ENCODE measurements at places on chromosomes 5 and 9.
A peak's percentile ranks its signal among the peaks of the same experiment; 100 is the strongest.

DNA sequence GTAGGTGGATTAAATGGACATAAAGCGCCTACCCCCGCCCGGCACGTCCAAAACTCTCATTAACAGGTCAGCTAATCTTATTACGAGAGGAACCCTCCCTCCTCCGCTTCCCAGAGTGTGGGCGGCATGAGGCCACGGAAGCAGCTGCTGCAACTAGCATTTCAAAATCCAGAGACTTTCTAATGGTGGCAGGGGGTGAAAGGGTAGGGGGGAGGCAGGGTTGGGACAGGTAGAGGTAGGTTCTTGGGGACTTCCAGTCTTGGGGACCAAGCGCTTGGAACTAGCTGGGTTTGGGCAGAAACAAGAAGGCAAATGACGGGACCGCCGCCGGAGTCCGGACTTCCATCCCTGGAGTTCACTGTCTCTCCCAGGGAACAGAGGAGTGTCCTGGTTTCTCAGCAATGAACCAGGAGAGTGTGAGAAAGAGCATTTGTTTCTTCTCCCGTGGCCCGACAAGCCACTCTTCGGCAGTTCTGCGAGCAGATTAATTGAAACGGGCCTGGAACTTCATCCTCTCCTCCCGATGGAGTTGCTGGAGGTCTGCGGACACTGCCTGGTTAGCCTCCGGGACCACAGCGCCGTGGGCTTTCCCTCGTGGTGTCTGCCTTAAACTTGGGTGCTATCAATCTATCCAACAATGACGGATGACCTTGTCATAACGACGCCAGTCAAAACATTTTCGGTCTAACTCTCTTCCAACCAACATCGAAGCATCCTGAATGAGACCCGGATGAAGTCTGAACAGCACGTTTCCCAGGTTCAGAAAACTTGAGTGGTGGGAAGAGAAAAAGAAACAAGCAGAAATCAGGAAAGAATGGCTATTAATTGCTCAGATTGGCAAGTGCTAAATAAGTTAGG lies 1.6 kb upstream of the PRDM6 start:
- DNase-seq: no peak

DNA sequence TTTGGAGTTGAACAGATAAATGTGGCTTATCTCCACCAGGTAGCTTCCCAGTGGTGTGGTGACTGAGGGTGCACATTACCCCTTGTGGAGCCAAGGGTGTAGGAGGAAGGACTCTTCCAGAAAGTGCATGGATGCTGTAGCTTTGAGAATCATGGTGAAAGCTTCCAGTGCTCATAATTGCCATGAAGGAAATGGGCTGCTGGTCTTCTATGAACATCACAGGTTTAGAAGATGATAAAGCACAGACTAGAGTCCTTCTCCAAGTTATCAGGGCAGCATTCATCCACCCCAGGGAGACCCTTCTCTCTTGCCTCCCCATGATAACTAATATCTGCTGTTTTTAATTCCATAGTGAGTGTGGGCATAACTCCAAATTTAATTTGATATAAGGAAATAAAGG lies 93.4 kb upstream of the CHD1 start:
- DNase-seq: no peak

DNA sequence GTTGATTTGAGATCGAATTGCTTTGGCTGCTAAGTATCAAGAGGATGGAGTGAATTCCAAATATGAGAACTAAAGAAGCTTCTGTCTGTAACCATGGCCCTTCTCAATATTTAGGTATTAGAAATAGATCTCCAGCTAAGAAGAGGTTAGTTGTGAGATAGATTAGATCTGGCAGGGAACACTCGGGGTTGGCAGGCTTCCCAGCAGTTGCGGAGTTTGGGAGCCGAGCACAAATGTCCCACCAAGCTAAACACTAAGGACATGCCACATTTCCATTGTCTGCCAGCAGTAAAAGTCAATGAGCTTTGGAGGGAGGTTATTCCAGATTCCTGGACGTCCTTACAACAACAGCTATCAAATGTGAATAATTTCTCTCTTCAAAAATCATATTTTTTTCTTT lies 85.8 kb downstream of the TAF11L14 start:
- DNase-seq: peak; percentile 15

DNA sequence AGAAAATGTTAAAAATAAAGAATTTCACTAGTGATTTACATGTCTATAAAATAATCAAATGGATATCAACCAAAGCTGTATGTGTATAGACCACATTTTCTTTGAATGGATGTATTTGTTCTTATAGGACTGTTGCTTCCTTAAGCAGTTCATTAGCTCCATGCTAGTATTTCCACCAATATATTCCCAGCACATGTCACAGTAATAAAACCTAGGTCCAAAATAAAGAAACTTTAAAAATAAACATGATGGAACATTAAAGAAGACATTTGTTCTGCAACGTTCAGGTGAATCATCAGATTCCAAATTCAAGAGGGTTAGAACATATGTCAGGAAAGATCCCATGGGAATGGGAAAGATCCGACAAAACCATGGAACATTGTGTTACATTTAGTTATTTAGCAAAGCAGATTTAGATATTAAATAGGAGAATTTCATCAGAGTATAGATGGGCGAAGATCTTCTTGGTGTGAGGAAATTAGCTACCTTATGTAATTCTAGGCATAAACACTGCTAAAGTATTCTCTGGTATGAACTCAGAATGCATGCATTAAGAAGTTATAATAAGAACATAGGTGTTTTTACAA lies 490.7 kb downstream of the CDH18 start:
- DNase-seq: no peak

- peak; percentile 24 for DNase-seq
These were observed 12.6 kb upstream of the UGT3A2 start for GRCh38 chr5:36079200-36079781.

GRCh38 chr5:322281-322941 lies 897 bp downstream of the AHRR start:
- DNase-seq: no peak

- no peak for DNase-seq
These were observed 262.9 kb downstream of the EPB41L4A start for GRCh38 chr5:112156211-112156610.

DNA sequence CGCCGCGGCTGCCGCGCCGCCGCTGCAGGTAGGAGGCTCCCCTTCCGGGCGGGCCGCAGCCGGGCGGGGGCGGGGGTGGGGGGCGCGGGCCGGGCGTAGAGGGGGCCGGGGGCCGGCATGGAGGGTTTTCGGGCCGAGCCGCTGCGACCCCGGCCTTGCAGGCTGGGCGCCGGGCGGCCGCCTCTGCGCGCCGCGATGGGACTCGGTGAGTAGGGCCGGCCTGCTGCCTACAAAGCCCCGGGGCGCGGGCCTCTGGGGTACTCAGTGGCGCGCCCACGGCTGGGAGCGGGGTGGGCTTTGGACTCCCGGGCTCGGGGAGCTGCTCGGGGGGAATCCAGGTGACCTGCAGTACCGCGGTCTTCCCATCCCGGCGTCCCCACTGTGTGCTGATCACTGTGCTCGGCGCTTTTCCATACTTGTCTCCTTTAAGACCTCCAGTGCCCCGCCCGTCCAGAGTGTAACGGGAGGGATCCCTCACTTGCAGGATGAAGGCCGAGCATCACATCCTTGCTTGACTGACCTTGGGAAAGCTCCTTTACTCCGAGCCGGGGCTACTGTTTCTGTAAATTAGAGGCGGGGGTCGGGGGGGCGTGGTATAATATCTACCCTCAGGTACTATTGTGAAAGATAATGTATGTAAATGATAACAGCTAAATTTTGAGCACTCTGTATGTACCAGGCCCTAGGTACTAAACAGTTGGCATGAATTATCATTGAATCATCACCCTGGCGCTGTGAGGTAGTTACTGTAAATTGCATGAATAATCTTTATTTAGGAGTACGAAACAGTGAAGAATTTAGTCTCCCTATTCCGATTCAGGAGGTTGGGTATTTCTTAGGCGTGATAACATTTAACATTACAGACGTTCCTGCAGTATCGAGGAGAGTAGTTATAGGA lies 672 bp downstream of the MSANTD3 start:
- DNase-seq: peak; percentile 48

GRCh38 chr5:107396351-107396690 lies 274.4 kb downstream of the EFNA5 start:
- DNase-seq: no peak

DNA sequence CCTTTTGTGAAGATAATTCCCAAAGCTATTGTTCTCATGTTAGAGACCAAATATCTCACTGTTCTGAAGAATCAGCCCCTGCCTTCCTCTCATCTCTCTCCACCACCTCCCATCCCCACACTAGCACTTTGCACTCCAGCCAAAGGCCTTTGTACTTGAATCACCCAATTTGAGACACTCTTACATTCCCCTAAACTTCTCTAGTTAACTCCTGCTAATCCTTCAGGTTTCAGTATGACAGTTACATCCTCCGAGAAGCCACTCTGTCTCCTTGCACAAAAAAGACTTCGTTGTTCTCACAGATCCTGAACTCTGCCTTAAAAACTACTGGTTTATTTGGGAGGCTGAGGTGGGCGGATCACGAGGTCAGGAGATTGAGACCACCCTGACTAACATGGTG lies 227.5 kb downstream of the PIK3R1 start:
- DNase-seq: no peak

DNA sequence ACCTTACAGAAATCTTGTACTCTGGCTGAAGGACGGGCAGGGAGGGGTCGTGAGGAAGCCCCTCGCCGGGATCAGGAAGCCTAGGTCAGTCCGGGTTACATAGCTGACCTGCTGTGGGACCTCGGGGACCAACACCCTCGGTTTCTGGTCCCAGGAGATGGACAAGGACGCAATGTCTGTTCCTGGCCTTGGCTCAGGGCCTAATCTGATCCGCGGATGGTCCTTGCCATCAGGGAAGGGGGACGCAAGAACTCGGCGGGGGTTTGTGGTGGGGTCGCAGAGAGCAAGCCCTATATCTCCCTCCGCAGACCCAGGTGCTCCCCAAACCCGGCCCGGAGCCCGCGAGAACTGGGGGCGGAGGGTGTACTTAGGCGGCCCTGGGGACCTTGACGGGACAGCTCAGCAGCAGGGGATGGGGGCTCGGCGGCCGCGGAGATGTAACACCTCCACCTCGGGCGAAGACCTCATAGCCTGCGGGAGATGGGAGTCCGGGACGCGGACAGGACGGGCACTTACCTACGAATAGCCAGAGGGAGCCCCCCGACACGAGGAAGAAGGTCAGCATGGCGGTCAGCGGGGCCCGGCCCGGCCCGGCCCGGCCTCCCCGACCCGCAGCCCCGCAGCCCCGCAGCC lies 353 bp downstream of the ACSL6 start:
- no peak for DNase-seq

DNA sequence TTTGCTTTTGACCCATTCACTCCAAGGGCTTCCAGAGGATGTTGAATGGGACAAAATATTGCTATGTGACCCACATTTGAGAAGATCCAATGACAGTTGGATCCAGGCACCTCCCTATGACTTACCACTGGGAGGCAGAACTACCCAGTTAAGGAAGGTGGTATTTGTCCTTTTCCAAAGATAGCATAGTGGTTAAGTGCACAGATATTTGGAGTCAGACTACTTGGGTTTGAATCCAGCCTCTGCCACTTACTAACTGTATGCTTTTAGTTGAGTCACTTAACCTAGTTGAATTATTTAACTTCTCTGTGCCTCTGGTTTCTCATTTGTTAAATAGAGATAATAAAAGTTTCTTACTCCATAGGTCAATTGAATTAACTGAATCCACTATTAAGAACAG lies 74.5 kb upstream of the PALM2AKAP2 start:
- DNase-seq: no peak

- no peak for DNase-seq
These were observed 148.9 kb upstream of the IRX2 start for GRCh38 chr5:2900360-2900759.

GRCh38 chr9:81430727-81431126 lies 258.6 kb downstream of the TLE1 start:
- DNase-seq: no peak

GRCh38 chr5:5613261-5613990 lies 190.9 kb downstream of the ICE1 start:
- DNase-seq: no peak

GRCh38 chr5:177035976-177036375 lies 13.5 kb downstream of the ZNF346 start:
- DNase-seq: no peak

- no peak for DNase-seq
These were observed 10.0 kb downstream of the MTAP start for GRCh38 chr9:21812415-21812814.

DNA sequence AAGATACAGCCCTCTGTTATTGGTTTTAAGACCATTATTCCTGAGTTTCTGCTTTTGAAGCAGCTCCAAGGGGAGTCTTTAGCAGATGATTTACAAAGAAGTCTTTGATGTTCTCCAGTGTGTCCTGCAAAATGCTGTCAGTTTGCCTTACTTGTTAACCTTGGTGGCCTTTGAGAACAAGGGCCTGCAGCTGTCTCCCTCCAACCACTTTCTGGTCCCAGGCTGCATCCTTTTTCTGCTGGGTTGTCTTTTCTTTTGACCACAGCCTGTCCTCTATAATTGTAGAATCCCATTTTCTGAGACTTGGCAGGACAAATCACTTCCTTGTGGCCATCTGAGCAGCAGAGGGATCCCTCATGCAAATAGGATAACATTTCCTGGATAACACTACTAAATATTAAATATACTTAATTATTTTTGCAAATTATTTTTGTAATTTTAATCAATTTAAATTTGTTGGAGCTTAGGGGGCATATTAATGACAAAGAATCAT lies 281.4 kb downstream of the DMRT2 start:
- DNase-seq: no peak

DNA sequence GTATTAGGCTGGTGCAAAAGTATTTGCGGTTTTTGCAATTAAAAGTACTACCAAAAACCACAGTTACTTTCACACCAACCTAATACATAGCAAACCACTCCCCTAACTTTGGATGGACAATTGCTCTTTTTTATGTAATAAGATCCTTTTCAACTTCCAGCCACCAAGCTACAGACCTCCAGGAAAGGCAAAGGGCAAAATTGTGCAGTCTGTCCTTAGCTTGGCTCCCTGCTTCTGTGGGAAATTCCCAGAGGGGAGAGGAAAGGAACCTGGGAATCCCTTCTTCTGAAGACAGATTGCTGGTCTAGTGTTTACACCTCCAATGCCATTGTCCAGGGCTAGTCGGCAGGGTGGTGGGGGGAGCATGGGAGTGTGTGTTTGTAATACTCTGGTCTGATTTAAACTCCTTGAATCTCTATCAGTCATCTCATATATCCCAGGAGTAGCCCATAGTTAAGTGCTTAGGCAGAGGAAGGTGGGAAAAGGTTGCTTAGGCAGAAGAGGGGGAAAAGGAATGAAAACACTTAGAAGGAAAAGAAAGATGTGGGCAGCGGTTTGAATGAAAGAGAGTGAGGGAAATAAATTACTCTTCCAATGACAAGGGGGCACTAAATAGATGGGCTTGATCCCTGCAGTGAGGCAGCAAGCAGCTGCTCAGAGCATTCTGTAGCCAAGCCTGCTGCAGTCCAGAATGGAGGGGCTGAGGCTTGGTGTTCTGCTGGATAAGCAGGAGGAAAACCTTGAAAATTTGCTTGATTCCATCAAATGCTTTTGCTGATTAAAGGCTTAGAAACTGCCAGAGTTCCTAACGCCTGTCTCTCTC lies 86.9 kb upstream of the MAP1B start:
- no peak for DNase-seq

All from COR-L47 (cell line).